Astrocyte of the spinal cord (primary cell): ENCODE measurements at places on chromosomes 7 and 10.

GRCh38 chr7:95840953-95841950, 68.9 kb downstream of the DYNC1I1 start:
- DNase-seq, result no peak

DNA sequence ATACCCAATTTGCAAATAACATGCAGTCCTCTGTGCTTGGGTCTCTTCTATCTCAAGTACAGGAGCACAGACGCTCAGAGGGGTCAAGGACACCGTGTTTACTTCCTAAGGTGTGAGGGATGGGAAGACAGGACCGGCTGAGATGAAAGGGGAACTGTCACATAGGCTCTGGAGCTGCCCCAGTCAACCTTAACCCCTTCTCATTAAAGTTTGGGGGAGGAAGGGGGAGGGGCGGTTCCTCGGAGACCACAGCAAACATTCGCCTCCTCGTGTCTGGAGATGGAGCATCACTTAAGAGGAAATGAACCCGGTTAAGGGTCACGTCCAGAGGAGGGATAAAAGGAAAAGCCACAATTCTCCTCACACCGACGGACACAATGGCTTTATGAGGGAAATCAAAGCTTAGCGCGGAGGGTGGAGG, 1.1 kb downstream of the SH3PXD2A start:
- peak; percentile 45 for DNase-seq

DNA sequence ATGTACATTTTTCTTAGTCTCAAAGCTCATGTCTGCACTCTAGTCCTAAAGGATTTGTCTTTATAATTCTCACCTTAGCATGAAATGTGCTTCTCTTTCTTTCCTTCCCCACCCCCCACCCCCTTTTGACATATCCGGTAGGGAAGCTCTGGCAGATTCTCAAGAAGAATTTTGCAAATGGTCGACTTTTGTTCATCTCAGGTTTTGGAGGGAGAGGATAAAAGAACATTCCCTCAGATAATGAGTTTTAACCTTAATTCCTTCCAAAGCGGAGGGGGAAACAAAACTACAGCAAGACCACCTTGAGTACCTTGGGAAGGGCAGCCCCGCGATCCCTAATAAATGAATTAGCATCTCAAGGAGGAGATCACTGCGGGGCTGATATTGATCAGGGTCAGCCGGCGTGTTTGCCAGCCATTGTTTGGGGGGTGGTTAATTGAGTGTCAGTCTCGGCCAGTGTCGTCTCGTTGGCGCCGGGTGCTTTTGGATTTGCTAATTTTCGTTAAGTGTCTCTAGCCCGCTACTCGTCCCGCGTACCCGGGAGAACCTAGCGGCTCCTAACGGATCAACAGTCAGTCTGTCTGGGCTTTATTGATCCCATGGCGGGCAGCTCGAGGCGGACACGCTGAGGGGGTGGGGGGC, 874 bp upstream of the BAMBI start:
- DNase-seq, result no peak

GRCh38 chr10:22609719-22610465, 104.5 kb downstream of the PIP4K2A start:
- DNase-seq, result no peak

DNA sequence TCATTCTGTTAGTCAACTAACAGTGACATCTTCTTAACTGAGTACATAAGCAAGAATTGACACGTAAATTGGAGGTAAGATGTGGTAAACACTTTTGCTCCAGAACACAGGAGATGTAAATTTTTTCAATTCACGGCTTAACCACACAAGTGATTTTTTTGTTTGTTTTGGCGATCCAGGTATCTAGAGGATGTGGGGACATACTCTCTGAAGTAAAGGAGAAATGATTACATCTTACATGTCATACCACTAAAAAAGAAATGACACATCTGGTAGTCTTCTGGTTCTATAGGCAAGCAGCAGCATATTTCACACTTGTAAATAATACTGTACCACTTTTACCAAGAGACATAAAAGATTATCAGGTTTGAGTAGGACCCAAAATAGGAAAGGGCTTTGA, 200.3 kb upstream of the ZWINT start:
- no peak for DNase-seq

GRCh38 chr10:117830787-117831212, 215.9 kb downstream of the RAB11FIP2 start:
- DNase-seq, result no peak

GRCh38 chr7:133436014-133436428, 183.1 kb downstream of the EXOC4 start:
- DNase-seq, result peak; percentile 86

DNA sequence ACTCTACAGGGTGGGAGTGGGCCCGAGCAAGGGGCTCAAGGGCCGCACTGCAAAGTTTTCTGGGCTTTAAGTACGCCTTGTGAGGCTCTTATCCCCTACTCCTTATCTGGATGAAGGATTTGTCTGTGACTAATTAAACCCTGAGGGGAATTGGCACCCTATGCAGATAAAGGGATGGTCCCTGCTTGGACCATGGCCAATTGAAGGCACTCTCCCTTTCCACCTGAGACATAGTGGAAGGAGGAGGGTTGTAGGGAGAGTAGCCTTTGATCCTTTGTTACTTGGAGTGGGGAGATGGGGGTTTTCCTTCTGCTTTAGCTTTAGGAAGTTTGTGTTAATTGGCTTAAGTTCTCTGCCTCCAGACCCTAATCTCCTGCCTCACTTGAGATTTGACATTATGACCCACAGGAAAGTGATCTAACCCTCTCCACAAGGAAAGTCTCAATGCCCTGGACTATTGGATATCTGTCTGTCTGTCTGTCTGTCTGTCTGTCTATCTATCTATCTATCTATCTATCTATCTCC, 1158.8 kb upstream of the SORCS1 start:
- DNase-seq, result no peak

GRCh38 chr10:13402021-13402420, 53.9 kb upstream of the SEPHS1 start:
- DNase-seq, result no peak

GRCh38 chr10:128864554-128865295, 602.3 kb upstream of the MGMT start:
- no peak for DNase-seq

DNA sequence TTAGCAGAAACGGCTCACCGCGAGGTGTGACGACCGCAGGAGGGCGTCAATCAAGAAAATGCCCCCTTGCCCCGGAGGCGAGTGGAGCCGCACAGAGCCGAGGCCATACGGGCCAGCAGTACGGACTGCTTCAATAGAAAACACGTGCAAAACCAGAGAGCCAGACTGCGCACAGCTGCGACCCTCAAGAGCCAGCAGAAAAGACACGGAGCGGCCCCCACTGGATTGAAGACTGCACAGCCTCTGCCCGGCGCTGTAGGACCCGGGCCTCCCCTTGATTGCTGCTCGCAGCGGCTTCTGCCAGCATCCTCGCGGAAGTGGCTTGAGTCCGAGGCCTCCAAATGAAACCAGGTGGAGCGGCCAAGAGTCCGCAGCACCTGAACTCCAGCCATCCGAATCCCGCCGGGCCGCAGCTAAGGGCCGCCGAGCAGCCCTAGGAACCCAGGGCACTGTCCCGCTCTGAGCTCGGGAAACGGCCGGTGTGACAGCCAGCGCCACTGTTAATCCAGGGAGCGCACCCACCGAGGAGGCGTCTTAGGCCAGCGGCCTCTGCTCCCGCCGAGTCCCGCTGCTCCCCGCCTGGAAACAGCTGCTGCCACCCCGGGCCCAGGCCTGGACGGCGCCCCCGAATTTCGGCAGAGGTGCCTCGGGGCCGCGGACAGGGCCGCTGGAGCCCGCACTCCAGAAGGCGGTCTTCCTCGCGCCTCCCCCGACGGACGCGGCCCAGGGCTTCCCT, 660 bp upstream of the HHEX start:
- peak; percentile 48 for DNase-seq

GRCh38 chr10:21926949-21927348, 76.6 kb downstream of the DNAJC1 start:
- peak; percentile 92 for DNase-seq

DNA sequence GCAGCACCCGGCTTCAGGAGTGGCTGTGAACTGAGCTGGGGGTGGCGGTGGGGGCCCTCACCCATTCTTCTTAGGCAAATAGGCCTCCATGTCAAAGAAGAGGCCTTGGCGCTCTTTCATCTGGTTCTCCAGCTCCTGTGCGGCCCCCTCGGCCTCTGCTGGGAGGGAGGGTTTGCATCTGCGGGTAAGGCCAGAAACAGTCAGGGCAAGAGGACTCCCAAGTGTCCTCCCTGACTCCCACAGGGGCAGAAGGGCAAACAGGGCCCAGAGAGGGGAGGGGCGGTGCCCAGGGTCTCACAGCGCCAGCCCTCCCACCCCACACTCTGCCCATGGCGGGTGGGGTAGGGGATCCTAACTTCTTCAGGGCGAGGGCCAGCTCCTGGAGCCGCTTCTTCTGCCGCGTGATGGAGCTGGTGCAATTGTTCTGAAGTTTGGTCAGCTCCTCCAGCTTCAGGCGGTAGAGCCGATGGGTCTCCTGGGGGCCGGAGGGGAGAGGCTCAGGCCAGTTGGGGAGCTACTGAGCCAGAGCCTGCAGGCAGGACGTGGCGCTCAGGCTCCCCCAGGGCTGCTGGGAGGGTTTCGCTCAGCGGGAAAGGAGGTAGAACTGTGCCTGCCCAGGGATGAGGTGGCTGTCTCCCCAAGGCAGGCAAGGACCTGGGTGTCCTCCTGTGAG, 2.2 kb downstream of the TMEM120A start:
- no peak for DNase-seq

DNA sequence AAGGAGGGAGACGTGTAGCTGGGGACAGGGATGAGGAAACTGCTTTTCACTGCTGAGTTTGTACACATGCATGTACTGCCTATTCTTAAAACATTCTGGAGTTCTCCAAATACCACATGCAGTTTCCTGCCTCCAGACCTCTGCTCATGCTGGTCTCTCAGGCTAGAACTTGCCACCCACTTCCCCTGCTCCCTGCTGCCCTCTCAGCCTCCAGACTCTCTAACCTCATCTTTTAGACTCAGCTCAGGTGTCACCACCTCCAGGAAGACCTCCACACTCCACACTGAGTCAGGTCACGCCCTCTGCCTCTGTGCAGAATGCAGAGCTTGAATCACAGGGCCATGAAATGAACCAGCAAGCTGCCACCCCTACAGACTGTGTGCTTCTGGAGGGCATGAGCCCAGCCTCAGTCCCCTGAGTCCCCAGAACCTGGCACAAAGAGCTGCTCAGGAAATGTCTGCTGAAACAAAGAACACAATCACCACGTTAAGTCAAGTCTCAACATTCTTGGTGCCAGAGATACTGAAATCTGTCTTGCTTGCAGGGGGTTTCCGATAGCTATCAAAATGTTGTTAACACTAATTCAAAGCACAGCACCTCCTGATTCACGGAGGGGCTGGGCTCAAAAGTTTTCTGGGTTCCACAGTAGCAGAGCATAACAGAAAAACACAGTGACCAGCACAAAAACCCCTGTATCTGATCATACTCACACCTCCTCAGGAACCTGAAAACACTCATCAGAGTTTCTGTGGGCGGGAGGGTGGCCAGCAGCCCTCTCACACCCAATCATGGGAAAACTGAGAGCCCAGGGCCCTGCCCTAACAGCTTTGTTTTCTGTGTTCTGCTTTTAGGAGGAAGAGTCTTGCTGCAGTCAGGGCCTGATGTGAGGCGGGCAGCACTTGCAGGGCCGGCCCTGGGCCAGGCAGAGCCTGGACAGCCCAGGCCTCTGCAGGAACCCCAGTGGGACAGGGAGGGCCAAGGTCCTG, 21.1 kb downstream of the FAM53B start:
- DNase-seq, result no peak

- no peak for DNase-seq
These were observed 28.1 kb upstream of the PTN start for GRCh38 chr7:137371616-137372015.

DNA sequence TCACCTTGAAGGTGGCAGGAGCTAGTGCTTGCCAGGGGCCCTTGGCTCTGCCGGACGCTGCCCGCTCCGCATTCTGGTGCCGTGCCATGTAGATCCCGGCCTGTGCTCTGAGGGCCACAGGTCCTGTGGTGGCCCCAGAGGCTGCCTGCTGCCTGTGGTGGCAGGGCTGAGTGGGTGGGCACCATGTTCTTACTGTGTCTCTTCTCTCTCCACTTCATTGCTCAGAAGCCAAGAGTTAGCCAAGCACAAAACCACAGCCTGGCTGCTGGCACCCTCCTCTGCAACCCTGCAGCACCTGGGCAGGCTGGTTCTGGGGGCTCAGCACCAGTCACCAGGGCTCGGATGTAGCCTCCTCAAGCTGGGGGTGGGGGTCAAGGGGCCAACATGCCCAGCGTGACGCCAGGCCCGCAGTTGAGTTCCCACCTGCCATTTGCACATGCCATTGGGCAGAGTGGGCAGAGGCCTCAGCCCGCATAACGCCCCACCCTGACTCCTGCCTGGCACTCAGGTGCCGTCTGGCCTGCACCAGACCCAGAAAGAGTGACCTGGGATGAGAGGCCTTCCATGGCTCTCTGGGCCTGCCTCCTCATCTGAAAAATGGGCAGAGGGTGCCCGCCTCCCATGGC, 16.3 kb downstream of the ZMIZ1 start:
- DNase-seq, result no peak

DNA sequence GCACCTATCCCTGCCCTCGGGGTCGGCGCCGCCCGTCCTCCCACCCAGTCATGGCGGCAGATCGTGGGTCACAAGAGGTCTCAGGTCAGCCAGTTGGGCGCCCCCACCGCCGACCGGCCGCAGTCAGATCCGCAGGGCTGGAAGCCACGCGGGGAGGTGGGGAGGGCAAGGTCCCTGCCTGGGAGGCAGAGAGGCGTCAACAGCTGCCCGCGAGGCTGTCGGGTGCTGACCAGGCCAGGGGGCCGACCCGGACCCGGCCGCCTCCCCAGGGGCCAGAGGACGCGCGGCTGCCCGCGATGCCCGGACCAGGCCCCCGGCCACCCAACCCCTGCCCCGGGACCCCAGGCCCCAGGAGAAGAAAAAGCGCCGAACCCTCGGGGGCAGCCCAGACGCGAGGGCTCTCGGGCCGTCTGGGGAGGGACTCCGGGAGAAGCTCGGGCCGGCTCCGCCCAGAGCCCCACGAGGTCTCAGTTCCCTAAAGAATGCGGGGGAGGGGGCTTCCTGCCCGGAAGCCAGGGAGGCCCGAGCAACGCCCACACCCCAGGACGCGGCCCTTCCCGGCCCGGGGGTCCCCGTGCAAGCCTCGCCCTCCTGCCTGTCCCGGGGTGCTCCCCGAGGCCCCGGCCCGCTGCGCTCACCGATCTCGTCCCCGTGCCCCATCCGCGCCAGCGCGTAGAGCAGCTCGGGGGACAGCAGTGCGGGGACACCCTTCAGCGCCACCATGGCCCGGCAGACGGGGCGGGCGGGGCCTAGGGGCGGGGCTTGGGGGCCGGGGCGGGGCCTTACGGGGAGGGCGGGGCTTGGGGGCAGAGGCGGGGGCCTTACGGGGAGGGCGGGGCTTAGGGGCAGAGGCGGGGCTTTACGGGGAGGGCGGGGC, at the start of gene FUOM:
Gene FUOM, minus strand, starts transcription at position 735 of the 877 bp plus-strand sequence. Its CDS starts 12 bp downstream, at position 723.
- DNase-seq, result peak; percentile 50

DNA sequence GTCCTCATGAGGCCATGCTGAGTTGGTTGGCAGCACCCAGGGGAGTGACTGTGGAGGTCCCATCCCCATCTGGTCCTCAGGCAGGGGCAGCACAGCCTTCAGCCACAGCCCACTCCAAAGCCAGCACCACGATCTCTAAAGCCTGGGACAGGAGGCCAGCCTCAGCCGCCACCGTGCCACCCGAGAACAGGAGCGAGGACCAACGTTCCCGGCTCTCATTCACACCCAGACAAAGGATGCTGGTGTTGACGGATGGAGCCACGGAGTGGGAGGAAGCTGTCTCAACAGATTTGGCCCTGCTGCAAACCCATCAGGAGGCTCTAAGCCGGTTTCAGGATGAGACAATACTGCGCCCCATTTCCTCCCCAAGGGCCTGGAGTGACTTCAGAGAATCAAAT, 42.7 kb upstream of the PPP2R2D start:
- no peak for DNase-seq
